ENCODE measurements at places on chromosomes 2 and 18.

- no peak for DNase-seq
Observed at GRCh38 chr18:8630546-8630945, 21.3 kb downstream of the RAB12 start.

DNA sequence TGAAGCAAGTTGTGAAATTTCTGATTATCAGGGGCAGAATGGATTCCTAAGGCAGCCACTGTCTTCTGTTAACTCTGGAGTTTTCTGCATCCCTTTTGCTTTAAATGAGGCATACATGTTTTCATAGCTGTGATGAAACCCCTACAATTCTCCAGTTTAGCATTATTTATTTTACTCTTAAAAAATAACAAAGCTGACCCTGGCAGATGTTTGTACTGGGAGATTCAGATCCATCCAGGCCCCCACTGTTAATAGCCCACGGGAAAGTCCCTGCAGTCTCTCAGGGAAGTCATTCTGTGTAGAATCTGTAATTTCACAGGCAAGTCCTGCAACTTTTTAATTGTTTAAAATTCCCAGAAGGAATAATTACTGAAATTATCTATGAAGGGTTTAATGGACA lies 353 bp upstream of the SULT1C4 start:
- no peak for DNase-seq

- DNase-seq = no peak
Observed at GRCh38 chr2:141497272-141497671, 633.5 kb downstream of the LRP1B start.

GRCh38 chr2:196967116-196967515 lies 40.6 kb upstream of the PGAP1 start:
- DNase-seq = no peak

DNA sequence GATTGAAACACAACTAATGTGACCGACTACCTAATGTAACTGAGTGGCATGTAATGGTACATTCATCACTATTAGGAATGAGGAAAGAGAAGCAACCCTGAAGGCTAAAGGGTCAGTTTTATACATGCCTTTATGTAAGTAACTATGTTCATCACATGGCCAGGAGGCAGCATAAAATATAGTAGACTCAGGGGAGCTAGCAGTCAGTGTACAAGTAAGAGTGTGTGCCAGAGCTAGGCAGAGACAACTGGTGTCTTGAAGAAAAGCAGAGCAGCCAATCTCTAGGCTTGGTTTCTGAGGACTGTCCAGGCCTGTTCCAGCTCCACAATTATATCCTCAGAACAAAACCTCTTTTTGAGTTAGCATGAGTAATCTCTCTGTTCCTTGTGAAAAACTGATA lies 18.1 kb downstream of the SMAD2 start:
- no peak for DNase-seq

- DNase-seq = no peak
Observed at GRCh38 chr18:58867281-58867961, 2.7 kb downstream of the ZNF532 start.

DNA sequence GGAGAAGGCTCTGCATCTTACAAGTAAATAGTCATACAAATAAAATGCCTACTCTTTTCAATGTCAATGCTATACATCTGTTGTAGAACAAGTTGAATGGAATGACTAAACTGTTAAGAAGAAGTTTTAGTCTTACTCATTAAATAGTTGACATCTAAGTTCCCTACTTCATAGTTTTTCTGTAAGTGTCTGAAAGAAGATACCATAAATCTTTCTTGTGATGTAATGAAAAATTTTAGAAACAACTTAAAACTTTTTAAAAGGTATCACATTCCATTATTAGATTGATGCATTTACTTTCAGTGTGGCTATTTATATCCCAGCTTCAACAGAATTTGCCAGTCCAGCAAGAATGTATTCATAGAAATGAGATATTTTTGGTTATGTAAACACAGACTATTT lies 185.2 kb upstream of the EPC2 start:
- DNase-seq = no peak

GRCh38 chr2:28779001-28779400 lies 27.4 kb downstream of the PPP1CB start:
- no peak for DNase-seq

DNA sequence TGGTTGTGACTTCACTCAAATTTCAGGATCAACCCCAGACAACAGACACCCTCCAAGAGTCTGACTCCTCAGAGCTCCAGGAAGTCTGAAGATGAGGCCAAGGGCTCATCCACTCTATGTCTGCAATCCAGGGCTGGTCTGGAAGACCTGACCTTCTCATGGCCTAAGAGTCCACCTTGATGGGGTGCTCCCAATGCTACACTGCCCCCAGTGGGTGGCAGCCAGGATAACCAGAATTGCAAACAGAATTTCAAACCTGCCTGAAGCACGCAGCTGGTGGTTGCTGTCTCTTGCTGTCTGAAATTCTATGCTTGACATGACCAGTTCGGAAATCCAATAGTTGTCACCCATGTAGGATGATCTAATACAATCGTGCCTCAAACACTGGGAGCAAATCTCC lies 96.0 kb downstream of the UXS1 start:
- DNase-seq = no peak

DNA sequence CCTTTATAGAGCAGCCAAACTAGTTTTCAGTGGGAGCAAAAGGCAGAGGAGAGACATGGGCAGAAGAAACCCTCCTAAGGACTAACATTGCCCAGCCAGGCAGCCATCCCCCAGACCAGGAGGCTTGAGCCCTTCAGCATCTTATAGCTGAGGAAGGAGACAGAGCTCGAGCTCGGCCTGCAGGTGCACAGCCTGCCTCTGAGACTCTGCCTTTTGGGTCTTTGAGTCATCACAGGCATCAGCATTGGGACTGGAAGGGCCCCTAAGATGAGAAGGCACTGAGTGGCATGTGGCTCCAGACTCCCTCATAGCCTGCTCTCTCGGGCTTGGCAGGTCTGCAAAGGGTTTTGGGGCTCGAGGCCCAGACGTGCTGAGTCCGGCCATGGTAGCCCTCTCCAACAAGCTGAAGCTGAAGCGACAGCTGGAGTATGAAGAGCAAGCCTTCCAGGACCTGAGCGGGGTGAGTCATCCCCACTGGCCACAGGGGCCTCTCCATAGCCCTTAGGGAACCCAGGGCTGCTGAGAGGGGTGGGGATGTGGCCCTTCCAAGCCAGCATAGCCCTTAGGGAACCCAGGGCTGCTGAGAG lies 84.1 kb downstream of the EPAS1 start:
- no peak for DNase-seq

- no peak for DNase-seq
Observed at GRCh38 chr2:17583646-17584045, 43.1 kb downstream of the VSNL1 start.

GRCh38 chr2:21812766-21813165 lies 689.0 kb downstream of the TDRD15 start:
- no peak for DNase-seq

- no peak for DNase-seq
Observed at GRCh38 chr2:192286093-192286701, 91.5 kb upstream of the TMEFF2 start.

DNA sequence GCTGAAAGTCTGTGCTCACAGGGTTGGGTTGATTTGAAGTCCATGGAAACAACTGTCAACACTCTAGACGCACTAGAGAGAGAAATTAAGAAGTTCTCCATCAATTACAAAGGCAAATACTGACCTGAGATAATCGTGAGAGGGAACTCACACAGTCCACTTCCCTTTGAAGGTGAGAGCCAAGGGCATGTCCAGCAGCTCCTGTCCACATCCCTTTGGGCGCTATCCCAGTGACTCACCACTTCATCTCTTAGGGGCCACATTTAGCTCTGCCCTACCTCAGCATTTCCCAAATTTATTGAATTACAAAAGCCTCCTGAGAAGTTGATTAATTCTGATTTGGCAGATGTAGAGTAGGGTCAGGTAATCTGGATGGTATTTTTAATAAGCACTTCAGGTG lies 148.8 kb upstream of the MAPRE2 start:
- no peak for DNase-seq

GRCh38 chr2:149538138-149538833 lies 49.3 kb downstream of the MMADHC start:
- no peak for DNase-seq

GRCh38 chr2:43305012-43305411 lies 78.6 kb upstream of the ZFP36L2 start:
- no peak for DNase-seq

GRCh38 chr2:120983344-120983743 lies 247.7 kb downstream of the GLI2 start:
- DNase-seq = no peak

GRCh38 chr2:9240745-9241144 lies 34.1 kb downstream of the ASAP2 start:
- no peak for DNase-seq

- DNase-seq = no peak
Observed at GRCh38 chr2:1869987-1870386, 125.7 kb upstream of the PXDN start.

DNA sequence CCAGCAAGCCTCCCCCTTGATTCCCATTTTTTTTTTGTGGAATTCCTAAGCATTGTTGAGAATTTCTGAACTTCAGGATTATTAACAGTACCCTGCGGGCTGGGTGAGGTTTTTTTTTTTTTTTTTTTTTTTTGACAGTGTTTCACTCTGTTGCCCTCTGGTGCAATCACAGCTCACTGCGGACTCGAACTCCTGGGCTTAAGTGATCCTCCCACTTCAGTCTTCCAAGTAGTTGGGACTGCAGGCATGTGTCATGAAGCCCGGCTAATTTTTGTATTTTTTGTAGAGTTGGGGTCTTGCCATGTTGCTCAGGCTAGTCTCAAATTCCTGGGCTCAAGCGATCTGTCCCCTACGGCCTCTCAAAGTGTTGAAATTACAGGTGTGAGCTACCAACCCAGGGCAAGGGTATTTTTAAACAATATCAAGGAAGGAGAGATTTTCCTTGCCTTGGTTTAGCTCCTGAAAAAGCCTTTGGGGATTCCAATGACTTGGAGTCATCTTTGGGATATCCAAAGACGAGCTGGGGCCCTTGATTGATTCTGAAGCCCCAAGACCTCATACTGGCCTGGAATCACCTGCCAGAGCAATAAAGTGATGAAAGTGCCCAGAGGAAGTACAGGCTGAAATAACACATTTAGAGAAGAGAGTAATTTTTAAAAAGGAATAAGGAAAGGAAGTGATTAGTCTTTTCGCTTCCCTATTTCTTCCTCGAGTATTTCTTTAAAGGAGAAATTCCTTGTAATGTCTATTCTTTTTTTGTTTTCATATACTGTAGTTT lies 240.2 kb downstream of the TGIF1 start:
- no peak for DNase-seq

- no peak for DNase-seq
Observed at GRCh38 chr18:66506178-66506577, 97.7 kb downstream of the CDH19 start.

DNA sequence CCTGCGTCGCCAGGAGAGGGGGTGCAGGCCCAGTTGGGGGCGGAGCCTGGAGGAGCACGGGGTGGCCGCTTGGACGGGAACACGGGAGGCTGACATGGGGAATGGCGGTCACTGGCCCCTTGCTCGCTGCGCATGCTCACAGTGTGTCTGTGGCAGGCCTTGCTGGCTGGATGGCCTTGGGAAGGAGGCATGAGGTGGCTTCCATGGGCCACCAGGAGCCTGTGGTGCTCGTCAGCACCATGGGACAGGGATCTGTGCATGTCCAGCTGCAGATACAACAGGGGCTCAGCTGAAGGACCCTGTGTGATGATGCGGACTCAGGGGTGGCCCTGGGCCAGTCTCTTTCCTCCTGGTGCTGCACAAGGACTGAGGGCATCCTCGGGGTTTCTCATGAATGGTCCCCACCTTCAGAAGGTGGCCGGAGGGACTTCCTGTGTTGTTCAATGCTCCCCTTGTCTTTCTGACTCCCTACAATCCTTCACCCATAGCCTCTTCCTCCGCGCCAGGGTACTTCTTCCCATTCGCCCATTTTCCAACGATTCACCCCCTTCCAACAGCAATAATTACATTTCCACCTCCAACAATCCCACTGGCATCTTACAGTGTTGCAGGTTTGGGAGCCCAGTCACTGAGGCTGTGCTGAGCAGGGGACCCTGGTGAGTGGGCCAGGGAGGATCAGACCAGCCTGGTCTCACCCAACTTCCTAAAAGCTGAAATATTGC lies 3.4 kb upstream of the SP140L start:
- no peak for DNase-seq

DNA sequence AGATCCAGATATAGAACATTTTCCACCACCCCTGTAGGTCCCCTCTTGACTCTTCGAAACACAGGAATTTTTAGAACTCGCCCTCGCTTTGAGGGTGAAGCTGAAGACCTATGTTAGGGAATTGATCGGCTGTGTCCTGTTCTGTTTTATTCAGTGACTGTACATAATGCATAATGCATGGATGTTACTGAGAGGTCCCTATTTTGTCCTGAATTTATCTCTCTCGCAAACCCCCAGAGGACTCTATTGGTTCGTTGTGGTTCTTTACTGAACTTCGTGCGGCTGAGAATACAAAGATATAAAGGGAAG lies 431 bp upstream of the EIF5B start:
- DNase-seq = no peak

- DNase-seq = no peak
Observed at GRCh38 chr2:73939419-73939818, 12.7 kb downstream of the DGUOK start.

DNA sequence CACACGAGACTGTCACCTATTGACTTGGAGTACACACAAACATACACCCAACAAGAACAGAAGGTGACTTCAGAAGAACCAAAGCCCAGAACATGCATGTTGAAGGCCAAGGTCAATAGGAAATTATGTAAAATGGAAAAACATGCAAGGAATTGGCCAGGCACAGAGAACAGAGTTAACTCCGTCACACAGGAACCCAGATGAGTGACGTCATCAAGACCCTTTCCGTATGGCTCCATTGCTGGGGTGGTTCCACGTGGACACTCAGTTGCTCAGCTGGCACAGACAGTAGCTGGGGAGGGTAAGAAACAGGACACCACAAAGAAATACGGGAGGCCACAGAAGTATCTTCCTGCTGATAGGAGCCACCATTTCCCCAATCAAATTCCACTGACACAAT lies 18.4 kb downstream of the SOX11 start:
- DNase-seq = no peak

- no peak for DNase-seq
Observed at GRCh38 chr2:232687382-232688160, 9.6 kb upstream of the GIGYF2 start.

DNA sequence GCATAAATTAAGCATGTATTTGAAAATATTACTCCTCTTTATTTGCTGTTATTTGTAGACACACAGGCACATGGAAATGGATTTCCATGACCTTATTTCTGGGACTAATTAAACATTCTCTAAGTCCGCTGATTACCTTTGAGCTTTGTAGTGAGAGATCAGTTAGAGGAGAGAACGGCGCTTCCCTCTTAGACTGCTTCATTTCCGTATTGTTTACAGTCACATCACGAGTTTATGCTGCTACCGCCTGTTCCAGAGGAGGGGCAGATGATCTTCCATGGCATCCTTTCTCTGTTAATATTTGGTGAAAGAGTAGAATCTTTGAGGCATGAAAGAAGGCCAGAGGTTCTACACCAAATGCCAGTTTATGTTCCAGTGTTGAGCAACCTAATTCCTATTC lies 404.4 kb downstream of the TRIB2 start:
- no peak for DNase-seq

DNA sequence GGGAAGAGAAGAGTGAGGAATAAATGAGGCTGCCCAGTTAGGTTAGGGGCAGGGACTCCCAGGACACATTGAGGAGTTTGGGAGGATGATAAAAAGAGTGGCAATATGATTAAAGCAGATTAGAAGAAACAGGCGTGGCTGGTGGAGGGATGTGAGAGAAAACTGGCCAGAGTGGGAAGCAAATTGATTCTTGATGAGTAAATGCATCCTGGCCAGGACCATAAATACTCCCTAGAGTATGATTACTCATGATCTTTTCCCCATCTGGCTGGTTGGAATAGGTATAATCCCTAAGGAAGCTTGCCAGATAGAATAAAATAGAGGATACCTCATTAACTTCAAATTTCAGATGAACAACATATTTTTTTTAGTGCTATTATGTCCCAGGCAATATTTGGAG lies 21.5 kb upstream of the DAW1 start:
- DNase-seq = no peak

Data from substantia nigra (tissue), 51 donors.